ENCODE measurements at places on chromosomes 7 and 10.
A peak's percentile ranks its signal among the peaks of the same experiment; 100 is the strongest.

- peaks cover 21% of the 10 kb centered on the region for H3K4me1 ChIP-seq
- H3K27me3 ChIP-seq: no peaks in the 10 kb centered on the region
- H3K4me3 ChIP-seq: no peak overlapping the region
- H3K27ac ChIP-seq: peak overlapping the region; percentile 64
Measured at GRCh38 chr7:7795630-7796121, 77.3 kb upstream of the RPA3 start.

GRCh38 chr7:106260136-106260561 is 24.6 kb downstream of the NAMPT start:
- peaks cover 51% of the 10 kb centered on the region for H3K4me1 ChIP-seq
- no peak for DNase-seq
- H3K4me3 ChIP-seq: no peak overlapping the region
- H3K27ac ChIP-seq: peak overlapping the region; percentile 67
- peaks cover 77% of the 10 kb centered on the region for H3K36me3 ChIP-seq

DNA sequence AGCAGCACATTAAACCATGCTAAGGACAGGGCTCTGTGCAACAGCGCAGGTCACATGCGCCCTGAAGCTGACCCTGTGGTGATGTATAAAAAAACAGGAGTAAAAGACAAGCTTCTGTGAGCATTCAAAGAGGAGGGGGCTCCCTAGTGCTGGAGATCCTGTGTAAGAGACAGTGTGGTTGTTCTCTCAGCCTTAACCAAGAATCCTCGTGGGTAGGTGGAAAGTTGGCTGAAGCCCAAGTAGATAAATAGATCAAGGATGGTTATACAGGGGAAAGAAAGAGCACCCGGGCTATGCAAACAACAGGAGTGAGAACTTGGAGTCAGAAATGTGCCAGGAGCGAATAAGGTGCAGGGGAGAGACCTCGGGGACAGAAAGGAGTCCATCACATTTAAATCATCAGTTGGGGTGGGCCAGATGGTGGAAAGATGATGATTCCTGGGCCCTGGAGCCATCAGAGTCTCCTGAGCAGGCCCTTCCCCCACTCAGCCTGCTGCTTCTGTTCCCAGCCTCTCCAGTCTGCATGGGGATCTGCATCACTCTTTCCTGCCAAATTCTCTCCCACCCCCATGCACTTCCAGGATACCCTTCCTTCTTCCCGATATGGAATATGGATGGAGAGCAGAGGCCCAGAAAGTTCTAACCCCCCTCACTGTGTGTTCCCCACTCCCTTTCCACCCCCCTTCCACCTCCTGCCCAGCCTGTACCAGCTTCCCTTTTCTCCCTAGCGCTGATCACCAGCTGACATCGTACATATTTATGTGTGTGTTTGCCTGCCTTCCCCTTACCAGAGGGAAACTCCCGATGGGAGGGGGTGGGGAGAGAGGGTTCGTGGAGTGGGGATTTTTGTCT is 78.1 kb upstream of the PRR15 start:
- H3K4me1 ChIP-seq: peaks cover 10% of the 10 kb centered on the region
- no peak for DNase-seq
- H3K27me3 ChIP-seq: no peaks in the 10 kb centered on the region
- no peak overlapping the region for H3K4me3 ChIP-seq
- H3K36me3 ChIP-seq: no peaks in the 10 kb centered on the region

GRCh38 chr10:51574248-51575048 is 124.9 kb downstream of the CSTF2T start:
- H3K4me3 ChIP-seq: no peak overlapping the region
- H3K4me1 ChIP-seq: no peaks in the 10 kb centered on the region
- H3K27me3 ChIP-seq: peaks cover 2% of the 10 kb centered on the region
- DNase-seq: no peak
- H3K27ac ChIP-seq: no peak overlapping the region

GRCh38 chr7:7820939-7821338 is 102.5 kb upstream of the RPA3 start:
- no peak overlapping the region for H3K27ac ChIP-seq
- DNase-seq: no peak
- H3K27me3 ChIP-seq: no peaks in the 10 kb centered on the region
- peaks cover 13% of the 10 kb centered on the region for H3K36me3 ChIP-seq
- peaks cover 28% of the 10 kb centered on the region for H3K4me1 ChIP-seq
- no peak overlapping the region for H3K4me3 ChIP-seq

DNA sequence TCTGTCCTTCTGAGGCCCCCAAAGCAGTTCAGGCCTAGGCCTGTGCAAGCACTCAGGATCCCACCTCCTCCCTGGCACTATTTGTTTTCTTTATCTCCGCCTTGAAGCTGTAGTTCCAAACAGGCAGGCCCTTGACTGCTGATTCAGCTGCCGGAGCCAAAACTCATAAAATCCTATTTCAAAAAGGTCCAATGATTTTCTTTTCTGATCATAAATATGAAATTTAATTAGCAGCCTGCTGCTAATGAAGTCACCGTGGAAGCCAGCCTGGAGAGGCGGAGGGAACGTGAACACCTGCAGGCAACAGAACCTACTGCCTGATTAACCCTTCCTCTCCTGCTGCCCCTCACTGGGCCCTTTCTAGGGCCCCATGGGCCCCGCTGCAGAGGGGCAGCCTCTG is 60.1 kb downstream of the CARD11 start:
- H3K4me3 ChIP-seq: no peak overlapping the region
- H3K27me3 ChIP-seq: no peaks in the 10 kb centered on the region
- peaks cover 64% of the 10 kb centered on the region for H3K36me3 ChIP-seq
- H3K4me1 ChIP-seq: peaks cover 71% of the 10 kb centered on the region
- no peak for DNase-seq
- peak overlapping the region; percentile 82 for H3K27ac ChIP-seq

DNA sequence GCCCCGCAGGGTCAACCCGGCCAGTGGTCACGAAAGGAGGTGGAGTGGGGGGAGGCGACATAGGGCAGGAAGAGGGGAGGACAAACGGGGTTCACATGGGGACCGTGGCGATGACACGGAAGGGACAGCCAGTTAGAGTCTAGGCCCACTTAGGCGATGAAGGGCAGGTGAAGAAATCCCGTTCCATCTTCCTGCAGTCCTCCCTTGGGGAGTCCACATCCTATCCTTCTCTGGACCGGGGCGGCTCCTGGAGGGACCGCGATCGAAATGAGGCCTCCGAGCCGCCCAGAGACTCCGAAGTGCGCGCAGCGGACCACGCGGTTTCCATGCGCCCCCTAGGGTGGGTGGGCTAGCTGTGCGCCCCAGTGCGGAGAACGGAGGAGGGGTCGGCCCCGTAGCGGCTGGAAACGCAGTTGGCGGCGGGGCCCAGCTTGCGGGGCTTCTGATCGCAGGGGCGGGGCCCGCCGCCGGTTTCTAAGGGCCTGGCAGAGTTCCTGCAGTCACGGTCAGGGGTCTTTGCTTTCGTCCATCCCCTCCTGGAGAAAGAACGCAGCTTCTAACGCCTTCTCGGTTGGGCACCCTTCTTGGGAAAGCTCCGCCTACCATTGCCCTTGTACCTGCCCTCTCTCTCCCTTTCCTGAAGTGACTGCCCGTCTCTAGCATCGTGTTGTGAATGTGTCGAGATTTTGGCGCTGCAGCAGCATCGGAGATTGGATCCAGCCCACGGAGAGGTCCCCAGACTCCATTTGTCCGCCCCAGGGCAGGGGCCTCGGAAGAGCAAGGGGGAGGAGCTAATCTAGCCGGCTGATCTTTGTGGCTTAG is 17.9 kb upstream of the TMEM225B start:
- H3K4me1 ChIP-seq: peaks cover 15% of the 10 kb centered on the region
- peak overlapping the region; percentile 63 for H3K27ac ChIP-seq
- no peaks in the 10 kb centered on the region for H3K27me3 ChIP-seq
- H3K36me3 ChIP-seq: no peaks in the 10 kb centered on the region
- peak overlapping the region; percentile 83 for H3K4me3 ChIP-seq
- DNase-seq: peak; percentile 54

DNA sequence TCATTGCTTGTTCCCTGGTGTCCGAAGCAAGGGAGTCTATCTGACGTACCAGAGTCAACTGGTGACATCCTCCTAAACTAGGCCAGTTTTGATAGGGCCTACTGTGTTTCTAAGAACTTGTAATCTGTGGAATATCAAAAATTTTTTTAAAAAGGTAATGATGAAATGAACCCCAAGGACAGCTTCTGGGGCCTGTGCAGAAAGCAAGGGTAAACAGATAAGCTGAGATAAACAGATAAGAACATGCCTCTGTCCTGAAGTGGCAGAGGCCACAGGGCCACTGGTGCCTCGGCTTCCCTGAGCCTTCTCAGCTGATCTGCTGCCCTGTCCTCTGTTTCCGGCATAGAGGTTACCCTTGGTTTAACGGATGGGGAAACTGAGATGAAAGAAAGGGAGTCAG is 8.8 kb downstream of the GRK5 start:
- no peak for DNase-seq
- no peaks in the 10 kb centered on the region for H3K27me3 ChIP-seq
- peaks cover 6% of the 10 kb centered on the region for H3K36me3 ChIP-seq
- H3K4me1 ChIP-seq: peaks cover 32% of the 10 kb centered on the region

DNA sequence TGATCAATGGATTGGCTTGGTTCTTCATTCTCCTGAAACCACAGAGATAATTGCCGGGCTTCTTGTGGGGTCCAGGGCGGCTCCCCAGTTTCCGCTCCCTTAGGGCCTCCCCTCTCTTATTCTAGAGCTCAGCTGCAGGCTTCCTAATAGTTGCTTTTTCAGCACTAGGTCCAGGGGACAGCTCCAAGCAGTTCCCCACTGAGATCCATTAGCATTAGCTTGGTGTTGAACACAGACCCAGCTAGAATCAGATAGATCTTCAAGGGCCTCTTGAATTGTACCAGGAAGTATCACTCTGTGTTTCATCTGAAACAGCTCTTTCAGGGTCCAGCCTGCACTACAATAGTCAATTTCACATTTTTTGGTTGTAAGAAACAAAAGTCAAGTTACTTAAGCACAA is 238.7 kb downstream of the SEC23IP start:
- no peak overlapping the region for H3K27ac ChIP-seq
- H3K4me3 ChIP-seq: no peak overlapping the region
- peaks cover 7% of the 10 kb centered on the region for H3K27me3 ChIP-seq
- no peaks in the 10 kb centered on the region for H3K36me3 ChIP-seq

- peak within 1 kb of the TSS; percentile 93 for H3K27ac ChIP-seq
- peaks cover 62% of the 10 kb centered on the region for H3K4me1 ChIP-seq
- peak; percentile 80 for DNase-seq
- peaks cover 9% of the 10 kb centered on the region for H3K36me3 ChIP-seq
- no peaks in the 10 kb centered on the region for H3K27me3 ChIP-seq
Measured at GRCh38 chr10:63520500-63521415, at the start of gene REEP3. REEP3 (plus strand) TSS chr10:63521401; CDS start chr10:63521546, 145 bp downstream.

DNA sequence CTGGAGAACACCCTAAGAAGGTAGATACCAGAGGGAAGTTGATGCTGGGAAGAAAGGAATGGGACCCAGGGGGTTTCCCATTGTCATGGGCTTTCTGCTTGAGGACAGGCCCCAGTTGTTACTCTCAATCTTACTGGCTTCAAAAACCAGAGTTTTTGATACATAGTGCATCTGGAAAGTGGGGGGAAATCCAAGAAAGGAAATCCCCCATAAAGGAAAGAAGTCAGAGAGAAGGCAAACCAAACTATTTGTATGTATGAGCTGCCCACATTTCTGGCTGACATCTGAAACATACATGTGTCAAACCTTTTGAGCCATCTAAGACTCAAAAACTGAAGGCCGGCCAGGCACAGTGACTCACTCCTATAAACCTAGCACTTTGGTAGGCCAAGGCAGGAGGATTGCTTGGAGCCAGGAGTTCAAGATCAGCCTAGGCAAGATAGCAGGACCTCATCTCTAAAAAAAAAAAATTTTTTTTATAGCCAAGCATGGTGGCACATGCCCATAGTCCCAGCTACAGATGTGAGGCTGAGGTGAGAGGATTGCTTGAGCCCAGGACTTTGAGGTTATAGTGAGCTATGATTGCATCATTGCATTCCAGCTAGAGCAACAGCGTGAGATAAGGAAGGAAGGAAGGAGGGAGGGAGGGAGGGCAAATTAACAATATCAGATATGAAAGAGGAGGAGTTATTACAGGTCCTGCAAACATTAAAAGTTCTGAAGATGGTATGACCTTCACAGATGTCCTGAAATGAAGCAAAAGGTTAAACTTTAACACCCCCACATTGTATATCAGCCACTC is 6.7 kb upstream of the COA1 start:
- peaks cover 2% of the 10 kb centered on the region for H3K36me3 ChIP-seq
- peaks cover 11% of the 10 kb centered on the region for H3K4me1 ChIP-seq
- H3K27me3 ChIP-seq: peaks cover 5% of the 10 kb centered on the region

DNA sequence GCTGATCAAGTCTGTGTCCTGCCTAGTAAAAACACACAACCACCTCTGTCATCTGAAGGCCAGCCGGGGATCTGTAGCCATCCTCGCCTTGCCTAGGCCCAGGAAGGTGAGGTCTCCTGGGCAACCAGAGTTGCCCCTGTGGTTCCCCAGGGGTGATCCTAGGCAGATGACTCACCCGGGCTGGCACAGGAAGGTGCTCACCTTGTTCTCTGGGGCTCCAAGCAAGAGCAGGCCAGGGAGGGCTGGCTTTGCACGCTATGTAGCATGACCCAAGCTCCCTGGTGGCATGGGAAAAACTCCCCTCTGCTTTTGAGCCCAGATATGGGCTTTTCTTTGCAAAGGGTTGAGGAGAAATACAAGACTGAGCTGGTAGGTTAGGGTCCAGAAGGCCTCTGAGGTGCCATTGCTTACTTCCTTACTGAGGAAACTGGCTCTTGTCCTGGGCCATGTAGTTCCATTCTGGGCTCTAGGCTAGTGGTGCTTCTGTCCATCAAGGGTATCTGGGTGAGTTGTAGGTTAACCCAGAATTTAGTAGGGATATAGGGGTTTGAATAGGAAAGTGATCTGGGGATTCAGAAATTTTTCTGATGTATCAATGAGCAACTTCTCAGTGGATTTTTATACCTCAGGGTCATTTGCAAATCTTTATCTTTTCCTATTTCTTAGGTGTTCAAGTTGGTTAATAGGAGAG is 112.0 kb downstream of the NT5C2 start:
- H3K27me3 ChIP-seq: no peaks in the 10 kb centered on the region
- H3K27ac ChIP-seq: no peak overlapping the region
- no peak overlapping the region for H3K4me3 ChIP-seq
- H3K4me1 ChIP-seq: peaks cover 2% of the 10 kb centered on the region
- peaks cover 6% of the 10 kb centered on the region for H3K36me3 ChIP-seq

- H3K4me1 ChIP-seq: no peaks in the 10 kb centered on the region
- H3K27ac ChIP-seq: no peak overlapping the region
- no peak overlapping the region for H3K4me3 ChIP-seq
Measured at GRCh38 chr7:18685971-18686370, 190.4 kb downstream of the HDAC9 start.

GRCh38 chr7:156780724-156781455 is 112.1 kb downstream of the LMBR1 start:
- peak overlapping the region; percentile 63 for H3K27ac ChIP-seq
- H3K36me3 ChIP-seq: peaks cover 26% of the 10 kb centered on the region
- DNase-seq: peak; percentile 63
